Hematopoietic multipotent progenitor cell treated with erythropoietin and hydrocortisone succinate and interleukin-3 and kit ligand, for 4 days (in vitro differentiated cells): ENCODE measurements at places on chromosomes 7 and 10.

- DNase-seq: no peak
These were observed 118.3 kb downstream of the POU6F2 start for GRCh38 chr7:39095875-39096619.

DNA sequence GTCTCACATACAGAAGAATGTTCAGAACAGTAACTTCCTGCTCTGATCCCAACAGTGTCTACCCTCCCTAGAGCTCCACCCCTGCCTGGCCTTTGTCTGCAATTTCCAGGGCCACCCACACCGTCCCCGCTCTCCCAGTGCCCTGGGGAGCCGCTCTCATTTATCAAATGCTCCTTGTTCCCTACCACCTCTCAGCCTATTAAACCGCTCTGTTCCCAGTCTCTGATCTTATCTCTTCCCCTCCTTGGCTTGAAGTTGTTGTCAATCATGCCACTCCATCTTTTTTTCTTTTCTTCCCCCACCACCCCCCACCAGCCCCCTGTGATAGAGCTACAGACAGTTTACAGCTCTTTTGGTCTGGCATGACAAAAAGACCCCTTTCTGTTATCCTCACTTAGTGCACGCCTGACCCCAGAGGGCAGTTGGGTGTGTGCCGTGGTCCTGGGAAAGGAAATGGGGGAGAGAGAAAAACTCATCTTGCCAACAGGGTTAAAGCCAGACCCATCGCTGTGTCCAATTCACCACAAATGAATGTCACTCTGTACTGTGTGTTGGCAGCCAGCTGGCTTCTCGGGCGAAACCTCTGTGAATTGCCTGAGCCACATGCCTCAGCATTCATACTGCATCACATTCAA lies 28.8 kb upstream of the HECTD2 start:
- DNase-seq: peak; percentile 32

GRCh38 chr10:100894033-100894432 lies 18.7 kb upstream of the SLF2 start:
- no peak for DNase-seq

DNA sequence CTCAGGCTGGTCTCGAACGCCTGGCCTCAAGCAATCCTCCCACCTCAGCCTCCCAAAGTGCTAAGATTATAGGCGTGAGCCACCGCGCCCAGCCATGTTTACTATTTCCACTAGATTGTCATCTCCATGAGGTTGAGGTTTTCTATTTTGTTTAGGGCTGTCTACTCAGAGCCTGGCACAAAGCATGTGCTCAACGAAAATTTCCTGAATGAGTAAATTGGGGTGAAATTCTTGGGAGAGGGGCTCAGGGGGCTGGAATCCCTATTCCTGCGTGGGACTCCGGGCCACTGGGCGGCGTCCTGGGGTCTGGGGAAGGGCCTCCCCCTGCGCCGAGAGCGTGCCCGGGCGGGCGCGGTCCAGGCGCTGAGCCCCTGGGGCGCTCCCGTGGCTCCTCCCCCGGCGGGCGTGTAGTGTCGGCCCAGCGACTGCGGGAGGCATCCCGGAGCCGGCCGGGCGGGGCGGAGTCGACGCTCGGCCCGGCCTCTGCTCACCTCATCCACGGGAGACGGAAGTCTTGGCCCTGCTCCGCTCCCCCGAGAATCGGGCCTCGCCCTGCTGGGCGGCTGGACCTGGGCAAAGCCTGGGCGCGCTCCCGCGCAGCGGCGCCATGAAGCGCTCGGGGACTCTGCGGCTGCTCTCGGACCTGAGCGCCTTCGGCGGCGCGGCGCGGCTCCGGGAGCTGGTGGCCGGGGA lies at the start of gene HPS6:
TSS of gene HPS6 (plus strand) at position 482 of the 693 bp plus-strand sequence. CDS start at position 608, 126 bp downstream.
- peak; percentile 98 for DNase-seq

DNA sequence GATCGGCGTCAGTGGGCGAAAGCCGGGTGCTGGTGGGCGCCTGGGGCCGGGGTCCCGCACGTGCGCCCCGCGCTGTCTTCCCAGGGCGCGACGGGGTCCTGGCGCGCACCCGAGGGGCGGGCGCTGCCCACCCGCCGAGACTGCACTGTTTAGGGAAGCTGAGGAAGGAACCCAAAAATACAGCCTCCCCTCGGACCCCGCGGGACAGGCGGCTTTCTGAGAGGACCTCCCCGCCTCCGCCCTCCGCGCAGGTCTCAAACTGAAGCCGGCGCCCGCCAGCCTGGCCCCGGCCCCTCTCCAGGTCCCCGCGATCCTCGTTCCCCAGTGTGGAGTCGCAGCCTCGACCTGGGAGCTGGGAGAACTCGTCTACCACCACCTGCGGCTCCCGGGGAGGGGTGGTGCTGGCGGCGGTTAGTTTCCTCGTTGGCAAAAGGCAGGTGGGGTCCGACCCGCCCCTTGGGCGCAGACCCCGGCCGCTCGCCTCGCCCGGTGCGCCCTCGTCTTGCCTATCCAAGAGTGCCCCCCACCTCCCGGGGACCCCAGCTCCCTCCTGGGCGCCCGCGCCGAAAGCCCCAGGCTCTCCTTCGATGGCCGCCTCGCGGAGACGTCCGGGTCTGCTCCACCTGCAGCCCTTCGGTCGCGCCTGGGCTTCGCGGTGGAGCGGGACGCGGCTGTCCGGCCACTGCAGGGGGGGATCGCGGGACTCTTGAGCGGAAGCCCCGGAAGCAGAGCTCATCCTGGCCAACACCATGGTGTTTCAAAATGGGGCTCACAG lies 1.1 kb downstream of the EGFR start:
- DNase-seq: no peak
